ENCODE measurements at places on chromosomes 4 and X.

DNA sequence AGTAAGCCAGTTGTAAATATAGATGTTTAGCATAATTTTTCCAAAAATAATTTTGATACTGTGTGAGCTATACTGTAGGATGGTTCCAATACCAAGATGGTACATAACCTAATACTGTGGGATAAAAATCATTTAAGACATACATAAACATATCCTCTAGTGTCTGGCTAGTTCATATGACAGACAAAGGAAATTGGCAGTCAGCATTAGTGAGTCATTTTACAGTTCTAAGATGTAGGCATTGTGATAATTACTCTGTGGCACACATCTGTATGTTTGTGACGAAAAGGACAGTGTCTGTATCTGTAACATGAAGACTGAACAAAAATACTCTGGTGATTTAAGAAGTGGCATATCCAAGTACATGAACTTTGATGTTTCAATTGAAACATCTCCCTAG, 49.6 kb downstream of the UGT2A2 start:
- DNase-seq = no peak

GRCh38 chrX:96540111-96540631, 144.5 kb upstream of the DIAPH2 start:
- DNase-seq = no peak

GRCh38 chrX:154426916-154427770, 1.3 kb upstream of the ATP6AP1 start:
- DNase-seq = no peak

- DNase-seq = no peak
Measured at GRCh38 chrX:41449615-41450014, 2.5 kb downstream of the NYX start.

- DNase-seq = no peak
Measured at GRCh38 chr4:101968364-101968763, 177.8 kb downstream of the BANK1 start.

- no peak for DNase-seq
Measured at GRCh38 chr4:81509822-81510221, 38.1 kb upstream of the RASGEF1B start.

- no peak for DNase-seq
Measured at GRCh38 chrX:123588723-123589122, 144.1 kb downstream of the THOC2 start.

GRCh38 chr4:158581161-158581560, 59.5 kb downstream of the RXFP1 start:
- DNase-seq = no peak

GRCh38 chr4:89469930-89470375, 162.4 kb upstream of the GPRIN3 start:
- DNase-seq = no peak

GRCh38 chrX:10130354-10130753, 26.4 kb upstream of the CLCN4 start:
- no peak for DNase-seq

DNA sequence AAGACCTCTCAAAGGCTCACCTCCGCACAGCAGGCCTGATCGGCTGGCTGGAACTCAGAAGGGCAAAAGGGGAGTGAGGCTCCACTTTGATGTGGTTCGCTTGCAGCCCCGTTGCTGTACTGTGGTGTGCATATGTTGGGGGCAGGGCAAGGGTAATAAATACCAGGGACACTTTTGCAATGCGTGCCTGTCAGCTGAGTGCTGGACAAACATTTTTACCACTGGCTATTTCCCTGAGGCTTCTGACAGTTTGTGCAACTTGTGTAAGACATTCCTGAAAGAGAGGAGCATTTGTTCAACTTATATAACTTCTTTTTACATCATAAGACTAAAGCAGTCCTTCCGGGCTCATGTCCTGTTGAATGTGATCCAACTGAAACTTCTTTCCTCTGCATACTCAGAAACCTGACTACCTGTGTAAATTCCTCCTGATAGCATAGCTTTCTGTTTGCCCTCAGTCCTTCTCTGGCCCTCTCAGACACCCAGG, 82.3 kb downstream of the SPRY1 start:
- no peak for DNase-seq

GRCh38 chrX:43314525-43314924, 341.6 kb upstream of the MAOA start:
- DNase-seq = no peak

- no peak for DNase-seq
Measured at GRCh38 chr4:39025552-39026085, 6.6 kb downstream of the TMEM156 start.

DNA sequence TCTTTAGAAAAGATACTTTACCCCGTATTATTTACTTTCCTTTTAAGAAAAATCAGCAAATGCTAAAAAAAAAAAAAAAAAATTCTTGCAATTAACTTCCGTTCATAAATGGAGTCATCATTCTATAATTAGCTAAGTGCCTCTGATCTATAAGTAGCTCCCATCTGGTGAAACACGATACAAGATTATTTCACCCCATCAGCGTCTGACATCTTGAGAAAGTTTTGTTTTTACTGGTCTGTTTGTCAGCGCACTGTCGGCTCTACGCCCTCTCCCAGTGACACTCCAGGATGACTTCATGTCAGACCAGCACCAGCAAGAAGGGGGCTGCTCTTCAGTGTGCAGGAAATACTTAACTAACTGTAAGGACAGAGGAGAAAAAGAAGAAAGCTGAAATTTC, 108.3 kb downstream of the AFAP1 start:
- DNase-seq = no peak

DNA sequence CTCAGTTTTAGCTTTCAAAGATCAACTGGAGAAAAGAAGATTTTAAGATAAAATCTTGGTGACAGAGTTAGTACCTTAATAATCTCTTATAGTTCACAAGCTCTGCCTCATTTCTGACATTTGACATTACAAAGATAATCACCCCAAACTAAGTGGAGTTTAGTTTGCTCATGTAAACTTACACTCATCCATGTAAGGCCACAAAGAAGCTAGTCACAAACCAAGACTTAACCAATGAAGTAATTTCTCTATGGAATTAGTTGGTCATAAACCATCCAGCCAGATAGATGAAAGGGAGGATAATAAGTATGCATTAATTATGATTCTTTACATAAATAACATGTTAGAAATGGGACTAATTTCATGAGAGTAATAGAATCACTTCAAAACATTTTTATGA, 159.2 kb downstream of the FAM13A start:
- no peak for DNase-seq

- DNase-seq = no peak
Measured at GRCh38 chrX:9562851-9563250, 98.0 kb downstream of the TBL1X start.

- no peak for DNase-seq
Measured at GRCh38 chrX:134452596-134452995, 7.4 kb upstream of the HPRT1 start.

DNA sequence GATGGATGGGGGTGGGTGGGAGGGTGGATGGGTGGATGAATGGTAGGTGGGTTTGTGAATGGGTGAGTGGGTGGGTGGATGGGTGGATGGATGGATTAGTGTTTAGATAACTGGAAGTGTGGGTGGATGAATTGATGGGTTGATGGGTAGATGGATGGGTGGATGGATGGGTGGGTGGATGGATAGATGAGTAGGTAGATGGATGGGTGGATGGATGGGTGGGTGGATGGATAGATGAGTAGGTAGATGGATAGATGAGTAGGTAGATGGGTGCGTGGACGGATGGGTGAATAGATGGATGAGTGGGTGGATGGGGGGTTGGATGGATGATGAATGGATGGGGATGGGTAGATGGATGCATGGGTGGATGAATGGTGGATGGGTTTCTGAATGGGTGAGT, 20.3 kb upstream of the ASMTL start:
- DNase-seq = peak; percentile 4

DNA sequence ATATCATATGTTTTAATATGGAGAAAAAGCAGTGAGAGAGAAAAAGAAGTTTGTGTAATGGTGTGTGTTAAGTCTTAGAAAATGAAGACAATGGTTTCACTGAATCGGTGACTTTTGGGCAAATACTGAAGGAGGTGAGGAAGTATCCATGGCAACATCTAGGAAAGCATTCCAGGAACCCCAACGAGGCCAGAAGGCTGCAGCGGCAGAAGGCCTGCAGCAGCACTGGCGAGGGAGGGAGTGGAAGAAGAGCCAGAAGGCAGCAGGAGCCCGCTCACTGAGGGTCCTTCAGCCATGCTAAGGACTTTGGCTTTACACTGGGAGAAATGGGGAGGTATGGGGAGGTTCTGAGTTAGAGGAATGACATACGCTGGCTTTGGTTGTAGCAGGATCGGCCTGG, 26.8 kb downstream of the COQ2 start:
- no peak for DNase-seq

DNA sequence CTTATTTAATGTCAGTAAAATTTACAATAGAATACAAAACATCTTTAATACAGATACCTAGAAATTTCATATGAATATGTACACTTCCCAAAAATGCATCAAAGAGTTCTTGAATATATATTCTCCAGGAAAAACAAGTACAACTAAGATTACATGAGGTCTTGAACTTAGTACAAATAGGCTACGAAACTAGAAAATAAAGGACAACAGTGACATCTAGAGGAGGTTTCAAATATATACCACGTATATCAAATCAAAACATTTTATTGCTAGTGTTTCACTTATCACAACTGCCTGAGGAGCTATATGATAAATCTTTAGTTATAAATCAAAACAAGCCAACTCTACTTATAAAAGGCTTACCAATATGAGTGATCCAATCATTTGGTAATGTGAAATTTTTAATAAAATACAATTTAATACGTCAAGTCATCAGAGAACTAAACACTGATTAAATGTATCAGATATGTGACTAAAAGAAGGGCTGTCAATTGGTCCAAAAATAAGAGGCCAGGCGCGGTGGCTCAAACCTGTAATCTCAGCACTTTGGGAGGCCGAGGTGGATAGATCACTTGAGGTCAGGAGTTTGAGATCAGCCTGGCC, 36.6 kb downstream of the ANAPC10 start:
- no peak for DNase-seq

DNA sequence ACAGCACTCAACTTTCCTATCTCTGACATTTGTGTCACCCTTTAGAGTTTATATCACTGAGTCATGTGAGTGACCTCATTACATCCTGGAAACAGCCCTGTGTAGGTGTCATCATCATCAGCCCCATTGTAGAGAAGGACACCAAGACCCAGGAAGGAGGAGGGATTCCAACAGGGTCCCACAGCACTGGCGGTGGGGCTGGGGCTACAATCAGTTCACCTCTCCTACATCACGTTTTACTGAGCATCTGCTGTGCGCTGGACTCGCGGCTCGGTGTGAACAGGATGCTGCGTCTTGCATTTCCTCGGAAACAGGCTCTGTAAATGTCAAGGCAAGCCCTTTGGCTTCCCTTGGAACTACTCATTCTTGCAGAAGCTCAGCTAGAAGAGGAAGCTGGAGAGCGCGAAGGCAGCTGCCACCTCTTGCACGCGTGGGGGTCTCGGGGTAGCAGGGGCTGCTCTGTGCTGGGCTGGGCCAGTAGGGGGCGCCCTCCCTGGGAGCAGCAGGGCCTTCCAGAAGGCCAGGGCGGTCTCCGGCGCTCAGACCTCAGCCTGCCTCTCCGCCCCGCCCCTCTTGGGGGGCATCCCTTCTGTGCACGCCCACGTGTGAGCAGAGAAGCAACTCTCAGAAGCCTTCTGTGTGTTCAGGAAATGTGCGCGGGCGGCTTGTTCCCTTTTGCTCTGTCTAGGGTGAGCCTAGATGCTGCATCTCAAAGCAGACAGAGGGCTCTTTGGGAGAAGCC, 29.0 kb downstream of the REELD1 start:
- DNase-seq = peak; percentile 63

GRCh38 chrX:52977953-52978352, 19.6 kb upstream of the FAM156A start:
- no peak for DNase-seq

DNA sequence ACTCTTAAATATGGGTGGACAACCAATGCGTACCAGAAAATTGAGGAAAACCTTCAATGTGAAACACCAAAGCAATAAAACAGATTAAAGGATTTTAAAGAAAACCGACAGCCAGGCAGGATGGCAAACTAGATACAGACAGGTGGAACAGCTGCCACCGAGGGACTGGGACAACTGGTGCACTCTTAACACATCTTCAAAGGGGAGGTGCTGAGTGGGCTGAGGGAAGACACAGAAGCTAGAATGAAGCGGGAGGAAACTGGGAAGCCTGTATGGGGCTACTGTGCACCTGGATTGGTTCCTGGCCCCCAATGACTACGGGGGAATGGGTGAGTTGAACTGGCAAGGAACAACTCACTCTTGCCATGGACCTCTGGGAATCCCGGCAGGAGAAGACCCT, 20.7 kb downstream of the ZNF280C start:
- DNase-seq = no peak

DNA sequence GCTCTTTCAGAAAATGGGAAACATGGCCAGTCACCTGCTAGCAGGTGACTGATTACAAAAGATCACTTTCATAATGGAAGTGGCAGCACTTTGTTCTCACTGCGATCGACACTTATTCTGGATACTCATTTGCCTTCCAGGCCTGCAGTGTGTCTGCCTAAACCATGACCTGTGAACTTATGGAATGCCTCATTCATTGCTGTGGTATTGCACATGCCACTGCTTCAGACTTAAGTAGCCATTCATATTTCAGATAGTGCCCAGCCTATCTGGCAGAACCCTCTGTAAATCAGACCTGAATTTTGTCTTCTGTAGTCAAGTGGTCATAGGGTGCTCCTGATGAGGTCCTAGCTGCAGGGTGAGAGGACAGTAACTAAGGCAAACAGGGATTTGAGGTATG, 23.3 kb upstream of the MGST2 start:
- no peak for DNase-seq

DNA sequence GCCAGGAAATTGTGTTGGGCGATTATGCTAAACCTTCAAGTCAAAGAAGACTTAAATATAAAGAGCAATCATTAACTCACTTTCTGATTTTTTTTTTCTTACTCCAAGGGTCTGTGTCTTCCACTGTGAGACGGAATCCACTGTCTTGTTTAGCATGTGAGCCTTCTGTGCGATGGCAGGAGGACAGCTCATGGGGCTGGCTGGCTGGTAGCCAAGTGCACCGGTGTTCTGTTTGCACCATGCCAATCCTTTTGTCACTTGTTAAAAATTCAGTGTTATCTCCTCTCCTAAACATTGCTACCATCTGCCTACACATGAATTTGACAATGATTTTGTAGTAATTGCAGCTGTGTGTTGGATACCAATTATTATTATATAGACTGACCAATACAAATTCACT, 1056.3 kb upstream of the IGFBP7 start:
- DNase-seq = no peak

- no peak for DNase-seq
Measured at GRCh38 chr4:161486461-161486860, 677.3 kb downstream of the FSTL5 start.

DNA sequence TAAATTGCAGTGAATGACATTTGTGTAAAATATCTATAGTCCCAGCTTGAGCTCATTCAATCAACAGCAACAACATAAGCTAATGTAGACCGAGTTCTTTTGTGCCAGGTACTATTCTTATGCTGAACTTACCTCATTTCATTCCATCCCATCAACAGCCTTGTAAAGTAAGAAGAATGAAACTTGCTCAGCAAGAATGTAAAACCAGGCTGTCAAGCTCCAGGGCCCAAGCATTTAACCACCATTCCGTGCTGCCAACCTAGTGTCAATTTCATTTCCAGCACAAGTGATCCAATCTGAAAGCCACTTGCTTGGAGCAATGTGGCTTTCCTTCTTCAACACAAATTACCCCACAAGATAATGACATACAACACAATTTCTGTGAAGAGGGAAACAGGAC, 36.6 kb downstream of the RASSF6 start:
- DNase-seq = no peak
